Right renal pelvis (tissue), 4 donors: ENCODE measurements at places on chromosomes 6 and 20. TPM values are rescaled to one million over a fixed set of nuclear protein-coding genes. Genes with fewer than 3 reads are reported as not detected.

The SPATA25 gene
- 3.8 TPM for polyA plus RNA-seq

The CDK5RAP1 gene
- 31.7 TPM for polyA plus RNA-seq

The TGM3 gene
- polyA plus RNA-seq = 0.51 TPM

The PLN gene
- 8.1 TPM for polyA plus RNA-seq

The RFX6 gene
- polyA plus RNA-seq = 0.06 TPM

The MYB gene
- polyA plus RNA-seq = 5.1 TPM

The GRM1 gene
- polyA plus RNA-seq = 0.15 TPM
